Activated naive CD4-positive, alpha-beta T cell (primary cell): ENCODE measurements at places on chromosomes 5 and 9.

DNA sequence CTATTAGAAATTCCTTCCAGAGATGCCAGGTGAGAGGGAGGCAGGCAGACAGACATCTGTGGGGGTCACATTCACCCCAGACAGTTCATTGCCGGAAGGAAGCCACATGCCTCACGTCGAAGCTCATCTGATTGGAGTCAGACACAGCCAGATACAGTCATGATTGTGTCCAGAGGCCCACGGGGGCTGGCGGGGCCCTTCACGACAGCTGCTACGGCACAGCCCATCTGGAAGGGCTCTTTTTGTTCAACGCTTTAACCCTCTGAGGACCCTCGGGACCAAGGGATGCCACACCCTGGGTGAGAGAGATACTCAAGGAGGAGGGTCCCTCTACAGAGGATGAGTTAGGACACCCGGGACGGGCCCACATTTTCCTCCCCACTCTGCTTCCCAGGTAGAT is 31.9 kb upstream of the GABRP start:
- DNase-seq, result no peak

DNA sequence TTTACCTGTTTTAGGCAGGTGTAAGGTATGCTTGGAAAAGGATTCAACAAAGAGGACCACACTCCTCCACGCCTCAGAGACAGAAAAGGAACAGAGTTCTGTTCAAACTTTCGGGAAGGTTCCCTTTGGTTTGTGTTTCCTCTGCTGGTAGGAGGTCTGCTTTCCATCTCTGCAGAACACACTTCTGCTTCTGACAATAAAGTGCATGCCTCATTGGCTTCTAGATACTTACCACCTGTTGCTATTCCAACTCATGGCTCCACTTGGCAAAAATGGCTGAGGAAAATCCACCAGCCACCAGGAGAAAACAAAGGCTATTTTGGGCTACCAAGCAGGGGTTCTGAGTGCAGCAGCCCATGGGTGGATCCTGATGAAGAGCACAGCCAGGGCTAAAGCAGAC is 112.7 kb downstream of the NRG2 start:
- DNase-seq, result no peak

GRCh38 chr9:121892706-121893105 is 200.4 kb downstream of the TTLL11 start:
- no peak for DNase-seq

DNA sequence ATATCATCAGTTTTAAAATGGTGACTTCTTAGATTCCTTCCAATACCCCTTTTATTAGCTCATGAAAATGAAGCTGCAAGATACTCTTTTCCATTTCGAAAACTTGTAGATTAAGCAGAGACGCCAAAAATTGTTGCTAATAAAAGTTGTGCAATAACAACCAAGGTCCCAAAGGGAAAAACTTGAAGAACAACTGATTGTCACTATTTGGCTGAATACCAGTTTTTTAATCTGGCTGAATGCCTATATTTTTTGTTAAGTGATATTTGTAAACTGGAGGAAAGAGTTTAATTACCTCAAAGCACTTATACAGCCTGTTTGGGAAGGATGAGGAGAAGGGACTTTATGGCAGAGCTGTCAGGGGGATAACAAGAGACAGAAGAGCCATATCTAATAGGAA is 14.6 kb downstream of the C5orf58 start:
- no peak for DNase-seq

DNA sequence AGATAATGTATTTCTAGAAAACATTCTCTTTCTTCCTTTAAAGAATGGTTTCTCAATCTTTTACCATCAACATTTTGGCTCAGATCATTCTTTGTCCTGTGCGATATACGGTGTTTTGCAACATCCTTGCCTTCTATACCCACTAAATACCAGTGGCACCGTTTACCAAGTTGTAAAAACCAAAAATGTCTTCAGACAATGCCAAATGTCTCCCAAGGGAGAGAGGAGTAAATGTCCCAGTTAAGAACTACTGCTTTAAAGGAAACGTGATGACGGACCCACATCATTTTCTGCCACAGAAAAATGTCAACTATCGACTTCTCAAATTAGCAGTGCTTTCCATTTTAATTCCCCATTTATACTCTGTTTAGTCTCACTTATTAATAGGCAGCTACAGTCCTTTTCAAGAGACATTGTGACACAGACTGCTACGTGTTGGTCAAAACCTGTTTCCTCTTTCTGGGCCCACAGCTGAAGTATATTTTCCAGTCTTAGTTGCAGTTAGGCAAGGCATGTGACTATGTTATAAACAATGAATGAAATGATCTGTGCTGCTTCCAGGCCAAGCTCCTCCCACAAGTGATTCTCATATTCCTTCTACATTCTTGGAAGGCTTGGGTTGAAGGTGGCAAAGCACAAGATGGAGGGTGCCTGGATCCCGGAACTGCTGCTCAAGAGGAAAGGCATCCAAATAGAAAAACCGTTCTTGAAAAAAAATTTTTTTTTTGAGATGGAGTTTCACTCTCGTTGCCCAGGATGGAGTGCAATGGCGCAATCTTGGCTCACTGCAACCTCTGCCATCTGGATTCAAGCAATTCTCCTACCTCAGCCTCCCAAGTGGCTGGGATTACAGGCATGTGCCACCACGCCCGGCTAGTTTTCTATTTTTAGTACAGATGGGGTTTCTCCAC is 8.8 kb downstream of the PRXL2C start:
- no peak for DNase-seq
